ENCODE measurements at places on chromosomes 3 and 15. TPM values are rescaled to one million over a fixed set of nuclear protein-coding genes. Genes with fewer than 3 reads are reported as not detected.

DNAH1 gene
- 12.4 TPM for polyA plus RNA-seq

DNA sequence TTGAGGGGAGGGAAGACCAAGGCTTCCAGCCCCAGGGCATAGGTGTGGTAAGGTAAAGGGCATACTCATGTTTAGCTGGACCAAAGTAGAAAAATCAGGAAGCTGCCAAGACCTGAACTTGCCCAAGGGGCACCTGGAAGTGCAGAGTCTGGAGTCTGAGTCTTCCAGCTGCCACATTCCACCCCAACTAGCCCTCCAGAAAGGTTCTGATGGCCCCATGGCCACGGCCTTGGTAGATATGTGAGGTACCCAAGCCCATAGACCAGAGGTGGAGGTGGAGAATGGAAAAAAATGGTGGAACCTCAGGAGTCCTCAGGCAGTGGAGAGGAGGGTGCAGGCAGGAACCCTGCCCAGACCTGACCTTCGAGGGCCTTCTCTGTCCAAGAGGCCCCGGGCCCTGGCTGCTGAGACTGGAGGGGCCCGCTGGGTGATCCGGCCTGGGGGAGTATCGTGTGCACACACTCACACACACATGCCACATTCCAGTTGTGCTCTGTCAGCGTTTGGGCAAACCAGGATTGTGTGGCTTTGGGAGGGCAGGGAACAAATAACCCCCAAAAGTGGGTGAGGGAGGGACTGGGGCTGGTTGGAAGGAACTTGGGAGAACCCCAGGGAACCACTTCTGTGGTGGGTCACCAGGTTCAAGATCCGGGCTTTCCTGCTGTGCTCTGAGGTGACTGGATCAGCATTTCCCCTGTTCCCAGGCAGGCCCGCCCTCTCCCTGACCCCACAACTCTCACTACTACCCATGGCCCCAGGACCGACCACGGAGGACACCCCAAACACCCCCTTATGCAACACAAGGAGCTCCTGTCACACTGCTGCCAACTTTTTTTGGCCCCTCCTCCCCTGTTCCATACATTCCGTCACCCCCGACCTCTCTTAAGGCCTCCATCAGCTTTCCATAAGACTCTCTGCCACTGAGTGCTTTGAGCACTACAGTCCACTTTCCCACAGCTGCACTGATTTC lies 11.6 kb downstream of the MYL3 start:
- no peak for DNase-seq

GRCh38 chr15:92499731-92500530 lies 106.2 kb downstream of the ST8SIA2 start:
- no peak for DNase-seq

DNA sequence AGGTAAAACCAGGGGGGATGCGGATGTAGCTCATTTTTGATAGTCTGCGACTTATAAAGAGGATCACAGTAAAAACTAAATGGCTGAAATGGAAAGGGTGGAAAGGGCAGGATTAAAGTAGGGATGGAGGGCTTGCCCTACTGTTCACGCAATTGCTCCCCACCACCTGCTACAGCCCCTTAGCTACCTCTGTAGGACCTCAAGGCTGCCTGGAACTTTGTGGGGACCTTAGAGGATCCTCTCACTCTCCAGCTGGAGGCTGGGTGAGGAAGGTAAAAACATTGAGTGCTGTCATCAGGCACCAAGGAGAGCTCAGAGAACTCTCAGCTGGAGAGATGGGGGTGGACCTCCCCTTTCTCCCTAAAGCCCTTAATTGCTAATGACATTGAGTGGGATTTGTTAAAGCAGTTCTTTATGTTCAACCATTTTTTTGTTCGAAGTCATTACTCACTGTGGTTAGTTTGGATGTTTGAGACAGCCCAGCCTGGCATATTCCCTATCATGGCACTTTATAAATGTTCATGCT lies 213.0 kb downstream of the CLSTN2 start:
- no peak for DNase-seq

GRCh38 chr3:45064512-45065372 lies 38.6 kb downstream of the CLEC3B start:
- no peak for DNase-seq

DNA sequence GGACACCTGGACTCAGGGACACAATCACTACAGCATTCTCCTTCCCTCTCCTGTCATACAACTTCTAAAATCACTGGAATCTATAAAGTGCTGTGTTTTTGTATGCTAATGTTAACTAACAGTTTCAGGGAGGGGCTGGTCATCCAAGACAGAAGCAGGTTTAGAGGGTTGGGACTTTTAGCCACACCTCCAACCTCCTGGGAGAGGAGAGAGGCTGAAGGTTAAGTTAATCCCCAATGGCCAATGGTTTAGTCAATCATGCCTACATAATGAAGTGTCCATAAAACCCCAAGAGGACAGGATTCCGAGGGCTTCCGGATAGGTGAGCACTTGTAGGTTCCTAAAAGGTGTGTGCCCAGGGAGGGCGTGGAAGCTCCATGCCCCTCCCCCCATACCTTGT lies 219.3 kb upstream of the CTNNB1 start:
- DNase-seq: no peak

GRCh38 chr15:62841891-62842559 lies 200.5 kb upstream of the TPM1 start:
- no peak for DNase-seq
